ENCODE measurements at places on chromosomes 12 and 14.

- DNase-seq, result no peak
These were observed 6.4 kb downstream of the AQP6 start for GRCh38 chr12:49979016-49979586.

GRCh38 chr12:88958153-88958552 lies 377.9 kb upstream of the KITLG start:
- no peak for DNase-seq

DNA sequence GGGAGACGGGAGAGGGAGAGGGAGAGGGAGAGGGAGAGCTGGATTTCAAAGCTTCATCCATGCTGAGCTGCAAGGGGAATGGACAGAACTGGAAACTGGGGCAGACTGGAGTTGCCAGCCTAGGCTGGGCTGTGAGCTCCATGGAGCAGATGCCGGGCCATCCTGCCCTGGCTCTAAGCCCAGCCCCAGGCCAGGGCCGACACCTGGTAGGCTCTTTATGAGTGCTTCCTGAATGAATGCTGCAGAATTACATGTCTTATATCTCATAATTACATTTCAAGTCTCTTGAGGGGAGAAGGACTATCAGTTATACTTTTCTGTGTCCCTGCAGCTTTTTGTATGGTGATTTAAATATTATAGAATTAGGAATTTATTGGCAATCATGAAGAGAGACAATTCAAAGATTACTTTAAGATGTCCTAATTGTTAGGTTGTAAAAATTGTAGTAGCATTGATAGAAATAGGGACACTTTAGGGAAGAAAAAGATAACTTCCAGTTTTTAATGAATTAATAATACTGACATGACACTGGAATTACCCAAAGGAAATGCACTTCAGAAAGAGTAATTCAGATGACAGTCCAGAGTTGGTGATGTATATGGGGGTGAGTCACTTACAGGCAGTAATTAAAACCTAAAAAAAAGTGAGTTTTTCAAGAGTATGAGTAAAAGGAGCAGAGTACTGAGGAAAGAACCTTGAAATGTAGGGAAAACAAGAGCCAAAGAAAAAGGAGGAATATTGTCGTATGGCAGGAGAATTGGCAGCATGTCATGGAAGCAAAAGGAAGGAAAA lies 29.0 kb downstream of the SCYL2 start:
- DNase-seq, result peak; percentile 48

DNA sequence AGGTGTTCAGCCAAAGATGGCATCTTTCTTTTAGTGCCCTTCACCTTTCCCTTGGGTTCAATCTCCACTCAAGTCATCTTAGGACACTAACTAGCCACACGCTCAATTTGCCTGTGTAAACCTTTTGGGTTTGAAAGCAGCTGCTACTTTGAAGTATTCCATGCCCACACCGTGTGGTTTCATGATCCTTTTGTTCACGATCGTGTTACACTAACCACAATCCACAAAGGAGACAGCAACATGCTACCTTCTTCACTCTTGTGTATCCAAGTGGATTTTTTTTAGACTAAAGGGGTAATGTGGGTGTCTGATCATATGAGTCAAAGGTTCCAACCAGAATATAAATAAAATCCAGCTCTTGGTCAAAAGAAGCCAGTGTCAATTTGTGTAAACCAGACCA lies 122.7 kb upstream of the FAR2 start:
- DNase-seq, result no peak

DNA sequence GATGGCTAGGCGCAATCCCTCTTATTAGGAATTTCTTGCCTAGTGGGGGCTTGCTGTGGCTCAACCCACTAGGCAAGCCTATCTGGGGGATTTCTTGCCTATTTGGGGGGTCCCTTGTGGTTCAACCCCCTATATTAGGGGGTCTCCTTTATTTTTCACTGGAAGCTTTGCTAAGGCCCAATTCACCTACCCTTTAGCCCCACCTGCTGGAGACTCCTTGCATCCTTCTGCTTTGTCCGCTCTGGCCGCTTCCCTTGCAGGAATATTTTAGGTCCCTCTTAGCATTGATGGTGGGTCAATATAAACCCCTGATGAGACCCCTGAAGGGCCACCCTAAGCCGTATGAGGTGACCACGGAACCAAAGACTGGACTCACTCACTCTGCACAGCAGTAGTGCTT lies 1552.1 kb downstream of the AACS start:
- DNase-seq, result no peak

- DNase-seq, result peak; percentile 9
These were observed 115.9 kb upstream of the TBX3 start for GRCh38 chr12:114799574-114800487.

DNA sequence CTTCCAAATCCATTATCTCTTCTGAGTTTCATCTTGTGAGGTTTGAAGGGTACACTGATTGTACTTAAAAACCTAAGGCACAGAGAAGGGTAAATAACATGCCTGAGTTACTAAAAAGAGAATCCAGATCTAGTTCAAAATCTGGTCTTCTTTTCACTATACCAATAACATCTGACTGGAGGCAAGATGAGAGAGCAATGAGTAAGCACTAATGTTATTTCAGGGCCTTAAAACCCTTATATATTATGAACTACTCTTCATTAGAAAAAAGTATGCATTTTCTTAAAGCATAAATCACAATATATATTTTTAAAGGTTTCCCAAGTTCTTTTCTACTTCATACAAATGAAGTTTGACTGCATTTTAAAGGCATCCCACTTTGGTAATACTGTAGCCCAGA lies 60.2 kb downstream of the GXYLT1 start:
- no peak for DNase-seq

- no peak for DNase-seq
These were observed 3.7 kb upstream of the USP15 start for GRCh38 chr12:62256408-62257096.

DNA sequence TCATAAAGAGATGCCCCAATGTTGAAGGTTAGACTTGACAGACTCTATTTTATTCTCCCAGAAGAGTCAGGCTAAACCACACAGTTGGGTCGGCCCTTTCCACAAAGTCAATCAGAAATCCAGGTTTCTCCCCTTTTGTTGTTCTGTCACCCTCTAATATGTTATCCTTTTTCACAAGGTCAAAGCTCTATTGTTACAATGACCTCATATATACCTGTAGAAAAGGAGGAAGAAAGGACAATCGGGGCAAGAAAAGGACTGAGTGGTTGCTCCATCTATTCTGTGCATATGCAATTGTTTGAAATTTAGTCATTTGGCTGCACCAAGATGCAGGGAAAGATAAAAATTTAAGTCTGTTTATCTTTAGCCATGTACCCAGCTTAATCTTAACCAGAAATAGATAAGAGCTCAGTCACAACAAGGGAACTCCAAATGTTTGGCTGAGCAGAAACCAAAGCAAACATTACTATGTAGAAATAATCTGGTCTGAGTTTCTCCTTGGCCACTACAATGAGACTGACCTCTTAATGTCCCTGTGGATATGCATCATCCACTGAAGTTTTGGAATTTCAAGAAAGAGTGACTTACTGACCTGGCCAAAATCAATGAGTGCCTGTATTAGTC lies 503.7 kb downstream of the GALC start:
- no peak for DNase-seq

- DNase-seq, result no peak
These were observed 90.9 kb downstream of the SYNE3 start for GRCh38 chr14:95425369-95426115.

DNA sequence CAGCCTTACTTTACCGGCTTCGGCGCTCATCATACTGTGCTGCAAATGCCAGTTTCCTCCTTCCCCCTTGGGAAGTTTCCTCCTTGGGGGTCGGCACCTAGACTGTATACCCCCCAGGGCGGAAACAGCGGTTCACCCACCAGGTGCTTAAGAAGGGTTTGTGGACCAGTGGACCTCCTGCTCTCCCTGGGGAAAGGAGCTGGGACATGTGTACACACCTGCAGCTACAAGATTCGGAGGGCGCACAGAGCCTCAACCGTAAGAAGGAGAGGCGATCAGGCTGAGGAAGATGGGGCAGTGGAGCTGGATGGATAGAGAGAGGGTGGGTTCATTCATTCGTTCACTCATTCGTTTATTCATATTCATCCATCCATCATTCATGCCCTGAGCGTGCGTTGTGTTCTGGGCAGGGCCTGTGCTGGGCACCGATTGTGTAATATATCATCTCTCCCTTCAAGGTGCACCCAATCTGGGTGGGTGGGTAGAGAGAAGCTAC lies 717 bp upstream of the ZNF839 start:
- DNase-seq, result no peak

DNA sequence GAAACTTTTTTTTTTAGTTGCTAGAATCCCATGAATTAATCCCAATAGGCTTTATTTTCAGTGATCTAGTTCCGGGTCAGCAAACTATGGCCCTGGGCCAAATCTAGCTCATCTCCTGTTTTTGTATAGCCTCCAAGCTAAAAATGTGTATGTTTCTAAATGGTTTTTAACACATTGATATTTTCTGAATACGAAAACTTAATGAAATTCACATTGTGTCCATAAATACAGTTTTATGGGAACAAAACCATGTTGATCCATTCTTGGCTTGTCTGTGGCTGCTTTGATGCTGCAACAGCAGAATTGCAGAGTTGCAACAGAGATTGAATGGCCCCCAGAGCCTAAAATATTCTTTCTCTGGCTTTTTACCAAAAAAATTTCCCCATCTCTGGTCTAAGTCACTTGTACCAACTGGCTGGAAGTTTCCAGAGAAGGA lies 47.5 kb downstream of the ZNF664 start:
- DNase-seq, result no peak

DNA sequence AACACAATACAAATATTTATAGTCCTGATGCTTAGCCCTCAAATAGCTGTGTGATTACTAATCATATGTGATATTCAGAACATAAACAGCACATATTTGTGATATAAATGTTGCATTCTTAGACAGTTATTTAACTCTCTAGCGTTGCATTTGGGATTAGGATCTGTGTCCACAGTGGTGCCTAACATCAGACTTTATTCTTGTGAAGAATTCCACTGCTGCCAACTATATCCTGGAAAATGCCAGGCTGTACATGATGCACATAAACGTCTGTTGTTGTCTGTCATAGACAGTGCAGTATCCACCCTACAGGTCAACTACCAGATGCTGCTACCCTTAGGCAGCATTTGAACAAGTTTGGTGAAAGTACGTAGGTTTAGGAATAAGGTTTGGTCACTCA lies 39.0 kb downstream of the SLC38A4 start:
- peak; percentile 93 for DNase-seq

- DNase-seq, result peak; percentile 66
These were observed 15.5 kb upstream of the KRR1 start for GRCh38 chr12:75526655-75527511.

- no peak for DNase-seq
These were observed 7.9 kb upstream of the PRH1 start for GRCh38 chr12:10891937-10892336.

GRCh38 chr12:105204916-105205315 lies 31.1 kb downstream of the APPL2 start:
- peak; percentile 61 for DNase-seq

Measured in HCEC 1CT (cell line).